ENCODE measurements at places on chromosomes 5 and 9.

DNA sequence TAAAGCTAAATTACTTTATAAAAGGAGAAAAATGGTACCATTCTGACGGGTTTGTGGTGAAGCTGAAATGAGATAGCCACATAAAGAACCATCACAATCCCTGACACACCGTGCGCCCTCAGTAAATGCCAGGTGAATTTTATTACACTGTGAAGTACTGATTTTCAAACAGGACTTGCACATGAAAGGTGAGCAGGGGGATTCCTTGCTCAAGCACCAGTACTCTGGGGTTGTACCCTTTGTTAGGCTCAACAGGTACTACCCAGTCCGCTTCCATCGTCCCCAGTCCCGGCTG, 419 bp upstream of the RABGAP1 start:
- no peak for DNase-seq

- no peak for DNase-seq
Measured at GRCh38 chr5:63959177-63959982, 2.9 kb downstream of the HTR1A start.

- no peak for DNase-seq
Measured at GRCh38 chr5:148482196-148482595, 98.4 kb downstream of the FBXO38 start.

GRCh38 chr5:167843881-167844572, 447.4 kb upstream of the WWC1 start:
- no peak for DNase-seq

- no peak for DNase-seq
Measured at GRCh38 chr9:134636149-134636507, 5.5 kb upstream of the COL5A1 start.

- no peak for DNase-seq
Measured at GRCh38 chr5:82019342-82020138, 47.7 kb downstream of the ATG10 start.

- no peak for DNase-seq
Measured at GRCh38 chr5:114120166-114120565, 241.7 kb upstream of the KCNN2 start.

DNA sequence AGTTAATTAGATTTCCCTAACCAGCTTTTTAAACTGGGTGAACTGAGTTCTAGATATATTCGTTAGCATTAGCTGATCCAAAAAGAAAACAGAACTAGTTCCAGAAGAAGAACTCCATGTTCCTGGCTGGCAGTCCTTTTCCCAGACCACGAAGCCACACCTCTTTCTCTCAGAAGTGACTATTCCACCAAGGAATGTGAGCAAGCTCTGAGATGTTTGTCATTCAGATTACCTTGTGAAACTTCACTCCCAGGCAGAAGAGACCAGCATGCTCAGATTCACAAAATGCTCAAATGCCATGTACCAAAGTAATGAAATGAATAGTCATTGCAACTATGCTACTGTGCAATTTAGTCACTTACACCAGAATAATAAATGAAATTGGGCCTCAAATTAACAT, 4.4 kb upstream of the SSBP2 start:
- peak; percentile 52 for DNase-seq

DNA sequence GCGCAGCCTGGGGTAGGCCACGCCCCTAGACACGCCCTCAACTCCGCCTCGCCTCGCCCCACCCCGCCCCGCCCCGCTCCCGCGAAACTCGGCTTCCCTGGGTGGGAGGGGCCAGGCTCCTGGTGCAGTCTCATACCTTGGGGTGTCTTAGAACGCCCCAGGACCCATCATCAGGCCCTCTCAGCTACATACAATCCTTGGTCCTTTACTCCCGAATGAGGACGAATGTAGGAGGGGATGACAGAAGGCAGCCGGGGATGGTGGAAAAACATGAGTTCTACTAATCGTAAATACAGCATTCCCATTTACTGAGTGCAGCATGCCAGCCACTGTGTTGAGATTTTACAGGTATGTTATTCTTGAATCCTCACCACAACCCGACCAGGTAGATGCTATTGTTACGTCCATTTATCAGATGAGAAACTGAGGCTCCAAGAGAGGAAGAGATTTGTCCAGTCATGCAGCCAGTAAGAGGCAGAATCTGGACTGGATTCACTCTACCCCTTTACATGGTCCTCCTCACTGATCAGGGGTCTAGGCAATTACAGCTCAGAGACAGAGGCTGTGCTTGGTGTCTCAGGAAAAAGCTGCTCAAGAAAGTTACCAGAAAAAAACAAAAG, 6.8 kb downstream of the SH2D3C start:
- no peak for DNase-seq

DNA sequence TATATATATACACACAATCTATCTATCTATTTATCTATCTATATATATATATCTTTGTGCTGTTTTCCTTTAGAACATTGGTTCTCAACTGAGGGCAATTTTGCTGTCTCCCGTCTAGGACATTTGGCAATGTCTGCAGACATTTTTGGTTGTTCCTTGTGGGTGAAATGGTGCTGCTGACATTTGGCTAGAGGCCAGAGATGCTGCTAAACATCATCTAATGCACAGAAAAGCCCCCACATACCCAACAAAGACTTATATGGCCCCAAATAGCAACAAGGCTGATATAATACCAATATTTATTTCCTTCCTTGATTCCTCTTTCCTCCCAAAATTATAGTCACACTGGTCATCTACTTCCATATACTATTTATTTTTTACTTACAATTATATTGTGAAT, 197.5 kb downstream of the TRPM3 start:
- DNase-seq: no peak

- no peak for DNase-seq
Measured at GRCh38 chr9:130303613-130304055, 38.1 kb downstream of the HMCN2 start.

GRCh38 chr5:179818746-179819295, 1.9 kb upstream of the SQSTM1 start:
- DNase-seq: peak; percentile 96

GRCh38 chr5:125786021-125786420, 637.2 kb upstream of the GRAMD2B start:
- DNase-seq: no peak

- DNase-seq: no peak
Measured at GRCh38 chr5:176492431-176492830, 44.2 kb downstream of the FAF2 start.

- no peak for DNase-seq
Measured at GRCh38 chr9:70534471-70534870, 120.0 kb upstream of the KLF9 start.

DNA sequence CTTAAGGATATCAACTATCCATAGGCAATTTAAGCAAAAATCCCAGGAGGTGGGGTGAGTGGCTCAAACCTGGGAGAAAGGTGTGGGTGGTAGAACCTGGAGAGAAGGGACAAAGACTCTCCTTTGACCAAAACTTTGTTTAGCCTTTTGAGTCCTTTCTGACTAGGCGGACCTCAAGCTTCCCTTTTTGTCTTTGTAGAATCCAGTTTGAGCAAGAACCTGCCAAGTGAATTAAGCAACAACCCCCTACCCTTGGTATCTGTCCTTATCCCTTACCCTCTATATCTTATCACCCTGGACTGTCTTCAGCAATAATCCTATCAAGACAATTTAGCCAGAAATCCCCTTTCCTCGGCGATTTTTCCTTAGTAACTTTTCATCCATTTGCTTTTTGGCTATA, 53.5 kb upstream of the SLC28A3 start:
- DNase-seq: no peak

- no peak for DNase-seq
Measured at GRCh38 chr5:176547802-176548201, 1.3 kb upstream of the CDHR2 start.

DNA sequence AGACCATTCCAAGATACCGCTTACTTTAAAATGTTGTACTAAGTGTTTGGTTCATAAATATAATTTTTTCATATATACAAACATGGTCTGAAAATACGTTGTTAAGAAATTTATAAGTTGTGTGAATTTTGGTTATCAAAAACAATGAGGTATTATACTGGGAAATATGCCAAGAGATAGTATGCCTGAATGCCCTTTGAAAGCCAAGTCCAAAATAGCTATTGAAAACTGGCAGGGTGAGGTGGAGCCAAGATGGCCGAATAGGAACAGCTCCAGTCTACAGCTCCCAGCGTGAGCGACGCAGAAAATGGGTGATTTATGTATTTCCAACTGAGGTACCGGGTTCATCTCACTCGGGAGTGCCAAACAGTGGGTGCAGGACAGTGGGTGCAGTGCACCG, 533.5 kb downstream of the ZNF608 start:
- no peak for DNase-seq

DNA sequence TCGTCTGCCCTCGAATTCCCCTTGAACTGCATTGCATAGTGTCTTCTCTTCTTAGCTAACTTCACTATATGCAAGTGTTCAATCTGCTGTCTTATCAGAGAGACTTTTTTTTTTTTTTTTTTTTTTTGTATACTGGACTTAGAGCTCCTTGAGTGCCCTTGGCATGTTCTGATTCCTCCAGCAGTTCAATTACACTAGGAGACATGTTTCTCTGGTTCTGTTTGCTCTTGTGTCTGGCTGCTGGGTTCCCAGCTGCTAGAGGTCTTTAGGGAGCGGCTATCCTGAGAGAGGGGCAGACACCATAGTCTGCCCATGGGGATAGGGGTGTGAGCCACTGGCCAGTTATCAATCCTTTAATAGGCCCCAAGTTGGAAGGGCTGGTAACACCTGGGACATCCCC, 13.1 kb downstream of the OR2S2 start:
- DNase-seq: no peak

GRCh38 chr5:152136321-152136720, 211.7 kb upstream of the GLRA1 start:
- DNase-seq: no peak

DNA sequence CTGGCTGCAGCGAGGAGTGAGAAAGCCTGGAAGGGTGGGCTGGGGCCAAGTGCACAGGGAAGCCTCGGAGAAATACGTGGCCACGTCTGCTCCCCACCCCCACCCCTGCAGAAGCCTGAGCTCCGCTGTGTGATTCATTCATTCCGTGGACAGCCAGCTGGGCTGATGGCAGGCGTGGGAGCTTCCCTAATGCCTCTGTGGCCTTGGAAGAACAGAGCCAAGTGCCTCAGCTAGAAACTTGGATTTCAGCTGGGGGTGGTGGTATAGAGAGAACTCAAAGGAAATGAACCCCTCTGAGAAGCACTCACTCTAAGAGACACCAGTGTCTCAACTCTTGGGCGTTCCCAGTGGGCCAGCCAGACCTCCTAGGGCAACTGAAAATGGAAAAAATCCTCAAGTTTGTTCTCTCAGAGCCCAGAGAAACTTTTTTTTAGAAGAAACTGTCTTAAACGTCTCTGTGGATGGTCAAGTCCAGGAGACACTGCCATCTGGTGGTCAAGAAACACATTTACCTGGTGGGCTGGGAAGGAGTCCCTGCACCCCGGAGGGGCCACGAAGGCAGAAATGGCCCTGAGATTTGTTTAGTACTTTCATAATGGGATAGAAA, 18.0 kb downstream of the ATOX1 start:
- peak; percentile 66 for DNase-seq

GRCh38 chr5:137206030-137206715, 293.0 kb downstream of the SPOCK1 start:
- no peak for DNase-seq

DNA sequence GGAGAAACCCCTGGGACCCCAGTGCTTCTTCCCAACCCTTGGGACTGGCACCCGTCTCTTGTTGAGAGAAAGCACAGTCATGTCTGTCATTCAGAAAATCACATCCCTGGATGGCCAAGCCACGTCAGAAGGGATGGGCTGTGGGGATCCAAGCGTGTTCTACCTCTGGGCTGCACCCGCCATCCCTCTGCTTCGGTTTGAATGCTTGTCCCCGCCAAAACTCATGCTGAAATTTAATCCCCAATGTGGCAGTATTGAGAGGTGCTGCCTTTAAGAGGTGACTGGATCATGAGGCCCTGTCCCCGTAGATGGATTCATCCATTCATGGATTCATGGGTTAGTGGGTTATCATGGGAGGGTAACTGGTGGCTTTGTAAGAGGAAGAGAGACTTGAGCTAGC, 27.0 kb downstream of the CEL start:
- DNase-seq: no peak

DNA sequence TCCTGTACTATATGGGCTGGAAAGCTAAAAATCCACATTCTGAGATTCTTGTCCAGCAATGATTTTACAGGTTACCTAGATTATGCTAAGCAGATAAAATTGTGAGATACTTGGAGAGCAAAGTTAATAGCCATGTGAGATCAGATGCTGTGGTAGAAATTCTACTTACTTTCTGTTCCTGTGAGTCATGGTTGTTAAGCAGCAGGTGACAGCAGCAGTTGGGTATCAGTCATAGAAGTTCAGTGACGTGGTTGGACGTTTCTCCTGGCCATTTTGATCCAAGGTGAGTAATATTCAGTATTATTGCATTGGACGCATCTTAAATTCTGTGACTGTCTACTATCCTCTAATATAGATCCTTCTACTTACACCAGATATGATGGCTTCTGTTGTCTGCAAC, 524.5 kb downstream of the TMEM38B start:
- DNase-seq: no peak

GRCh38 chr9:20015427-20015931, 226.6 kb upstream of the SLC24A2 start:
- DNase-seq: no peak

DNA sequence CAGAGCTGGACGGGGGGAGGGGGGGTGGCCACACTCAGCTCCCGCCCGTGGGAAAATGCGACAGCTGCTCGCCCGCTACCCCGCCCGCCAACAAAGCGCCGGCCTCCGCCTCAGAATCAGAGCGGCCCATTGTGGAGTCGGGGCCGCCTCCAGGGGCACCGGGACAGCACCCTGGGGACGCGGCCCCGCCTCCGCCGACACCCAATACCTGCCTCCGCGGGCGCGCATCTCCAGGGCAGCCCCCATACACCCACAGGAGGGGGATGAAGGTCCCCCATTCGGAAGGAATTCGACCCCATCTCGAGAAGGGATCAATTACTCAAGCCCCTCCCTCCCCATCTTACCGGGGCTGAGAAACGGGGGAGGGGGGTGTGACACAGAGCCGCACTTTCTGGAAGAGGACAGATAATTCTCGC, 1.3 kb downstream of the NOTCH1 start:
- DNase-seq: peak; percentile 44

- no peak for DNase-seq
Measured at GRCh38 chr5:16690243-16690852, 73.6 kb upstream of the RETREG1 start.

DNA sequence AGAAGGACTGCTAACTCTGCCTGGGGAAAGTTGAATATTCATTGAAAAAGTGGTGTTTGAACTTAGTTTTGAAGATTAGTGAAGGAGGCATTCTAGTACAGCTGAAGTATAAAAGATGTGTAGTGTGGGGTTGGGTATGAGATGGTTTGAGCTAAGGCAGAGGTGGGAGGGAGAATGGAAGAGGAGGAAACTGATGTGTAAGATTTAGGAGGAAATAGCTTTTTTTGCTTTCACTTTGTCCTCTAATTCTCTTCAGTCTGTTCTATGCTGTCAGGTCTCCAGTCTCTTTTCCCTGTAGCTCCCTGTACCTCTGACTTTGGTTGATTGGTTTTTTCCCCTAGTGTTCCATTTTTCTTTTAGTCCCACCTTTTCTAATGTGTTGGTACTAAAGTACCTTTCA, 9.0 kb downstream of the CREBRF start:
- no peak for DNase-seq

GRCh38 chr5:135491552-135492318, 39.6 kb upstream of the TIFAB start:
- no peak for DNase-seq

All from mucosa of gallbladder (tissue), 1 donor.